Omental fat pad (tissue), 4 donors: ENCODE measurements at places on chromosomes 4 and X.

DNA sequence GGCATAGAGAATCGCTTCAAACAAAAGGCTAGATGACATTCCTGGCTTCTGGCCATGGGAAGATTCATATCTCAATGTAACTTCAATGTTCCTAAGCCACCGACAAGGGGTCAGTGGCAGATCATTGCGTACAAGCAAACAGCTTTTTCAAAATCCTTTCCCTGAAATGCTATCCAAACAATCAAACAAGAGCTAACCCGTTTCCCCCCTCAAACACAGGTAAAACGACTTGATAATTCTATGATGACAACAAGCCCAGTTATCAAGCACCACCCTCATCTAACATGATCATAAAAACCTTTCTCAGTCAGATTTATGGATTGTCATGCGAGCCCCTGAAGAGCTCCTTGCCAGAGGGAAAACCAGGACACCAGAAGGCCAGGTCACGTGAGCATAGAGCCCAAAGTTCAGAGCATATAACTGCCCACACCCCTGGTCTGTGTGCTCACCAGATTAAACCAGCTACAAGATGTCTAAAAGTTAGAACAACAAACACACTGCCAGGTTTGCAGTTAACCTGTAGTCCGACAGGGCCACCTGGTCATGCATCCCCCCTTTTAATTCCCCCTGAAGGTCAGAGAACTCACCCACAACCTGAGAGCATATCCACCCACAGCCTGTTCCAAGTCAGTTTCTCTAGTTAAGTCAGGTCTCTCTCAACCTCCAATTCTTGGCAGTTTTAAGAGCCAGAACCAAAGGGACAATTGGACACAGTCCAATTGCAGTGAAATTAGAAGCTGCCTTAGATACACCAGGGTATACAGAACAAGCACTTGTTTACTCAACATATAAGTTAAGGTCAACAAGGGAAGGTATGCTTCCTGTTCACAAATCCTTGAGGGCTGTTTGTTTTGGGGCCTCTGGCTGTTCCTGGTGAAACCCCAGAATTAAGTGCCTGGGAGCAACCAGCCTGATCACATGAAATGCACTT, 248.1 kb upstream of the PPARGC1A start:
- DNase-seq: no peak

DNA sequence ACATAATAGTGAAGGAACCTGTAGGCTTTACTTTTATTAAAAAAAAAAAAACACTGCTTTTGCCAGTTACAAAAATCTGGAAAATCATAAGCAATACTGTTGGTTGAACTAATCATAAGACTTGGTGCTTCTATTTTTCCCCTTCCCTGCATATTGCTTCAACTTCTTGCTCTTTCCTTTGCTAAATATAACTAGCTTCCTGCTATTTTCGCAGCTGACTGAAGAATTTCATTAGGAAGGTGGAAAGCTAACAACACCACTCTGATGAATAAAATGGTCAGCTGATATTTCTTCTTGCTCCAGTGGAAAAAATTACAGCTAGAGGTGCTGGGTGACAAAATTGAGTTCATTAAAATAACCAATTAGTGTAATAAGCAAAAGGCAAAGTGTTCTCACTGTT, 39.3 kb downstream of the MEPE start:
- no peak for DNase-seq

DNA sequence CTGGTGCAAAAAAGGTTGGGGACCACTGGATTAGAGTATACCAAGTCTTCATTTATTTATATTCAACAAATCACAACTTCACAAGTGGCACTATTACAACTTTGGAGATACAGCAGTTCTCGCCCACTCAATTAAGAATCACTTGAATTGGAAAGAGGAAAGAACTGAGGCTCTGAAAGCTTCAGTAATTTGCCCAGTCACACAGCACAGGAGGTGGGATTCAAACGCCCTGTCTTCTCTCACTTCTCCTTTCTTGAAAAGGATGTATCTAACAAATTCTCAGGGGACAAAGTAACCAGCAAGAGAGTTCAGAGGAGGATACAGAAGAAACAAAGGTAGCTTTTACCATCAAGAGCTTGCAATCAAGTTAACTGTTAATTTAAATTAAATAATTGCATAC, 12.4 kb downstream of the SMIM14 start:
- DNase-seq: no peak

GRCh38 chrX:109943092-109943739, 59.7 kb upstream of the TMEM164 start:
- no peak for DNase-seq

DNA sequence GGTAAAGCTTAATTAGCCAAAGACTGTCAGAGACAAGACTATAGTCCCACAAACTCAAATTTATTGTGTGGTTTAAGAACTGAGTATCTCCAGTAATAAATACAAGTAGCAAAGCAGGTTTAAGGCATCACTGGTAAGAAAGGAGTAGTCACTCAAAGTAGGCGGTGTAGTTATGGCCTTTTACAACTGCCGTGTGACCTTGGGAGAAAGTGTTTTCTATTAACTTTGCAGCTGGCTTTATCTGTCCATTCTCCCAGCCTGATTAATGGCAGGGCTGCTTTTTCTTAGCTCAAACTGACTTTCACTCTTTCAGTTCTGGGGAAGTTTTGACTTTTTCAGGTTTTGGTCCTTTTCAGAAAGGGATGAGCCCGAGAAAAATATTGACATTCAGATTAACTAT, 7.4 kb upstream of the PAK3 start:
- DNase-seq: no peak

DNA sequence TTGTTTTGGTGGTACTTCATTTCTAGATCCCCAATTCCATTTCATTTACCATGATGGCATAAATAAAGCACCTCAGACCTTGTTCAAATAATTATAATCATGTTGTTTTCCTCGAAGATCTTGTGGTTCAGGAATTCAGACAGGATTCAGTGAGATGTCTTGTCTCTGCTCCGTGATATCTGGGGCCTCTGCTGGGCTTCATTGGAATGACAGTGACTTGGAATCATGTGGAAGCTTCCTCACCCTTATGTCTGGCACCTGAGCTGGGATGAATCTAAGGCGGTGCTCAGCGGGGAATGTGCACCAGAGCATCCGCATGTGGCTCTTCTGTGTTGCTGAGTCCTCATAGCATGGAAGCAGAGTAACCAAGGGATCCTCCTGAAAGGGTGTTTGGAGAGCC, 132.2 kb downstream of the VEGFC start:
- DNase-seq: no peak

DNA sequence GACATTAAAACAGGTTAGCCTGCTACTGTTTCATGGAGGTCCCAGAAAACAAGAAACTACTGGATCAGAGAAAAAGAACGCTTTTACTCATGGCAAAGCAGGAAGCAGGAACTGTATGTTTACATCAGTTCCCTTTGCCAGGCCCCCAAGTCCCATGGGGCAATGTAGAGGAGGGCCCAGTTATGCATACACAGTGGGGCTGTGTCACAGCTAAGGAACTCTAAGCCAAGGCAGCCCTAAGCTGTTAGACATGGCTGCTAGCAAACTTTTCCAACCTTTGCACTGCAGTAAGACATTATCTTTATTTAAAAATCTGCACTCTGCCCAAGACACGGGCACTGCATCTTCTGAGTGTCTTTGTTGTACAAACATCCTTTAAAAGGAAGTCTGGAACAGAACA, 975.8 kb downstream of the C4orf33 start:
- no peak for DNase-seq

GRCh38 chr4:89562746-89563145, 255.1 kb upstream of the GPRIN3 start:
- DNase-seq: no peak

GRCh38 chr4:53863158-53863557, 201.2 kb downstream of the CHIC2 start:
- DNase-seq: no peak

- no peak for DNase-seq
Observed at GRCh38 chr4:10587697-10588096, 96.9 kb downstream of the CLNK start.

DNA sequence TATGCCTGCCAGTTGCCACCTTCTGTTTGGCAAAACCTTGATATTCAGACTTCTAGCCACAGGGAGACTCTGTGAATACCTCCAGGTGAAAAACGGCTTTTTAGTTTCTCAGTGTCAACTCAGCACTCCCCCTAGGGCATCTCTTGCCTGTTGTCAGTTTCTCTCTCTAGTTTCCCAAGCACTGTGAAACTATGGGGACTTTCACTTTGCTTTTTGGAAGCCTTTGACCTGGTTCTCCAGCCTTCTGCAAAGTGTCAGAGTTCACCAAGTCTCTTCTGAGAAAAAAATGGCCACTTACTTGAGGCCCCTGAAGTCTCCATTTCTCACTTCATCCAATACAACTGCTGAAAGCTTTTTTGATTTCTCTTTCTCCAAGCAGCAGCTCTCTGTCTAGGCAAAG, 521.5 kb downstream of the INPP4B start:
- no peak for DNase-seq

GRCh38 chr4:1249148-1249730, 309 bp upstream of the CTBP1 start:
- DNase-seq: no peak

GRCh38 chr4:97938141-97938540, 205.1 kb downstream of the STPG2 start:
- no peak for DNase-seq

GRCh38 chrX:16804923-16805464, 18.7 kb downstream of the TXLNG start:
- no peak for DNase-seq

DNA sequence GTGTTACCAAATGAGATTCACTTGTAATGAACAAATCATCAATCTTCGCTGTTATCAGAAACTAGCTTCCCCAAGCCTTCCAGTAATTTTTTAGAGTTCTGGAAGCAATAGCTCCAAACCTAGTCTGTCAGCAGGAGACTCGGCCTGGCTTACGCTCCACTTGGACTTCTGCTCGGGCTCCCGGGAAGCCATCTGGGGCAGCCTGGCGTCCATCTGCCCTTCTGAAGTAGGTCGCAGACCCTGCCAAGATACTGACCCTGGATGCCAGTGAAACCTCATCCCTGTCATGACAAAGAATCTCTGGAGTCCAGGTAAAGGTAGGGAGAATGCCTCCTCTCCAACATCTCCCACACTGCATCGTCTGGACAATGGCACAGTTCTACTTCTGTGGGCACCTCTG, 493.8 kb upstream of the ZFP42 start:
- no peak for DNase-seq

DNA sequence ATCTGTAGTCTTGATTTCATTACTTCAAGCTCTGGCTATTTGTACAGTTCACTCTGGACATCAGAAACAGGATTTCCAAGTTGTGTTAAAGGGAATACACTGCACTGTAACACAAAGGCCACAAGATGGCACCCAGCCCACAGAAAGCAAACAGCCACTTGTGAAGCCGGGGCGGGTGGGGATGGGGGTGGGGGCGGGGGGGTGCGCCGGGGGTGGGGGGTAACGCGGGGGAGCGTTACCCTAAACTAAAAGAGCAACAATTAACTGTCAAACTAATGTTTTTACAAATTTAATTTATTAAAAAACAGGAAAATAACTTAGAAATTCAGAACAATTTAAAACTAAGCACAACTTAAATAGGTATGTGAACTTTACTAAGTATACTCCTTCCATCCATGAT, 27.3 kb downstream of the PRDX4 start:
- DNase-seq: no peak

- no peak for DNase-seq
Observed at GRCh38 chr4:176841711-176842112, 49.0 kb upstream of the VEGFC start.

DNA sequence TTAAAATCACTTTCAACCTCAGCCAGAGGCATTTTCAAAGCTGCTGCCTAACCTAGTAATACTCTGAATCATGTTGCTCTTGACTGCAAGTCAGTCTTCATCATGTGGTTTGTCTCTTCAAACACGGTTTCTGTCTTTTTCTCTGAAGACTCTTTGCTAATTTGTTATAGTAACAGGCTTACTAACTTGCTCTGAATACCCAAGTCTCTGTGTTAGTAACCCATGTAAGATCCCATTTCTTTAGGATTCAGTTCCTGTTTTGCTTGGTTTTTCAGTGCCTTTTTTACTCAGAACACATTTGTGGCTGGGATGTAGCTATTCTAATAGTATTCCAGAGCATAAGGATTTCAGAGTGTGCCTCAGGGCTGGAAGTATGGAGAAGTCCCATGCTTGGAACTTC, 1450.6 kb upstream of the IGFBP7 start:
- DNase-seq: no peak

- no peak for DNase-seq
Observed at GRCh38 chrX:65493431-65493830, 41.2 kb downstream of the LAS1L start.

- DNase-seq: no peak
Observed at GRCh38 chr4:168522356-168522755, 25.5 kb downstream of the PALLD start.

GRCh38 chr4:187046471-187046870, 322.8 kb upstream of the FAT1 start:
- DNase-seq: no peak

DNA sequence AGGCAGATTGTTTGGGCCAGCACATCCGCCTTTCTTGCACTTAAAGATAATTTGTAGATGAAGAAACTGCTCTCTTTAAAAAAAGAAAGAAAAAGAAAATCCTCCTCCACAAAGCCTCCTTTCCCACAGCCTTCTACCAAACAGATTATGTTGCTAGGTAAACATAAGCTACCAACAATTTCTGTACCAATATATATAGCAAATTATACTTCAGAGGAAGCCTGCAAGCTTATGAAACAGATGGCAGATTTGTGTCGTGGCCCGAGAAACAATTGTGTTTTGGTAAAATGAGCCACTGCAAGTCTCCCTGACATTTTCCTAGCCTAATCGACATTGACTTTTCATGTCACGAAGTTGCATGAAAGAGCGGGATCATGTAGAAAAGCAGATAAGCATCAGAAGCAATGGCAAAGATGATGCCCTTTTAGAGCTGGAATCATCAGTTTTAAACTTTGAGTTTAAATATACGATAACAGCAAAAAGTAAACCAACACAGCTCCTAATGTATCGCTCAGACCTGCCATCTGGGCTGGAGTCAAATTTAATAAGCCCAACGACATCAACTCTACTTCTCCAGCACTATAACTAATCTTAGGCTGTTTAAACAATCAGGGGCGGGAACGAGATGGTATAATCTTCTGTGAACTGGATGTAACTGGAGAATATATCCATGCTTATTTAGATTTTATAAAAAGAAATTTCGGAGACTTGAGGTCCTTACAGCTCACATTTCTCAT, 94.9 kb upstream of the PLAC1 start:
- DNase-seq: no peak

DNA sequence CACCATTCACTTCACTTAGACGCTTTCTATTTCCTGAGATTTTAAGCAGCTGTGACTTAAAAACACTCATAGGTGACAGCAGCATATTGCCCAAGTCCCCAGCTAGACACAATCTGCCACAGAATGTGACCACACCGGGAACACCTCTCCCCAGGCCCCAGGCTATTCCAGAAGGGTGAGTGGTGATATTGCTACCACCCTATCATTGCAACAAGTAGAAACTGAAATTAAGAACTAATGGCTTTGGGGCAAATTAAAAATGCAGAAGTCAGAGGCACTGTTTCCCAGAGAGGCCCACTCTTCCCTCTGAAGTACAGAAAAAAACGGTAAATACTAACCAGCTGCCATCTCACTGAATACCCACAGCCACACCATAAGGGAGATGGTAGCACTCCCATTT, 35.0 kb downstream of the QDPR start:
- no peak for DNase-seq

GRCh38 chr4:79217025-79217424, 108.8 kb downstream of the NAA11 start:
- DNase-seq: no peak

- no peak for DNase-seq
Observed at GRCh38 chrX:30530606-30531005, 47.0 kb downstream of the TASL start.

- no peak for DNase-seq
Observed at GRCh38 chrX:38117485-38117884, 103.2 kb downstream of the SRPX start.

- no peak for DNase-seq
Observed at GRCh38 chr4:54971474-54971950, 153.9 kb downstream of the KDR start.

- no peak for DNase-seq
Observed at GRCh38 chr4:177528620-177529019, 86.4 kb upstream of the AGA start.
